ENCODE measurements at places on chromosomes 12 and 14.

DNA sequence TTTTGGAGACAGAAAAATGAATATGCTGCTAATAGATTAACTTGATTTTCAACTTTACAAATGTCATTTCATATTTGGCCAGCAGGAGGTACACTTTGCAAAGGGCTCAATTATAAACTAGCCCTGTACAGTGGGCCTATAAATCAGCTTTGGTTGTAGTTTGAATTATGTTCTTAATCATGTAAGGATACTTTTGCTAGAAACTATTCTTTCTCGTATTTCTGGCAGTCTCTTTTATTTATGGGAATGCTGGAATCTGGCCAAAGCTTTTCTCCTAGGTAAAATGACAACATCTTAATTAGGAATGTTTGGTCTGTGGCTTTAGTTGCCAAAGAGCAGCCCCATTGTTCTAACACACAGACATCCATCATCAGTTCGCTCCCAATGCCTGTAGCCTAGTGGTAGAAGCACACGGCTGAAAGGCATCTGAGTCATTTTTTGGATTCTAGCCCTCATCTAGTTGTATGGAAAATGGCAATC is 1322.3 kb upstream of the SEL1L start:
- no peak for DNase-seq

DNA sequence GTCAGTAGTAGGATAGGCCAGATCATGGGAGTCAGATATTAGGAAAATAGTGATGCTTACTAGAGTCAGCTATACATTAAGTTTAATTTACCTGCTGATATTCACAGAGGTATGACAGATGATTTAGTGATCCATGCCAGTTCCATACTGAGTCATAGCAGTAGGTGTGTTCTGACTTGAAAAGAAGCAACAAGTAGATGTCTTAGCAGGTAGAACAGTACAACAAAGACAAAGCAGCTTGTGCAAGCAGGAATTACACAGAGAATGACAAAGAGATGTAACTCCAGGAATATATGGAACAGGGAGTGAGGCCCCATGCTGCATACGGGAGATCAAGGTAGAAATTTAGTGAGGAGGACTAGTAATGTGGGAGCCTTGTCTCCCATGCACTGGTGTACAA is 556.9 kb downstream of the SLC16A7 start:
- DNase-seq = no peak

- no peak for DNase-seq
These were observed 61.6 kb downstream of the SERPINA3 start for GRCh38 chr14:94673781-94674231.

DNA sequence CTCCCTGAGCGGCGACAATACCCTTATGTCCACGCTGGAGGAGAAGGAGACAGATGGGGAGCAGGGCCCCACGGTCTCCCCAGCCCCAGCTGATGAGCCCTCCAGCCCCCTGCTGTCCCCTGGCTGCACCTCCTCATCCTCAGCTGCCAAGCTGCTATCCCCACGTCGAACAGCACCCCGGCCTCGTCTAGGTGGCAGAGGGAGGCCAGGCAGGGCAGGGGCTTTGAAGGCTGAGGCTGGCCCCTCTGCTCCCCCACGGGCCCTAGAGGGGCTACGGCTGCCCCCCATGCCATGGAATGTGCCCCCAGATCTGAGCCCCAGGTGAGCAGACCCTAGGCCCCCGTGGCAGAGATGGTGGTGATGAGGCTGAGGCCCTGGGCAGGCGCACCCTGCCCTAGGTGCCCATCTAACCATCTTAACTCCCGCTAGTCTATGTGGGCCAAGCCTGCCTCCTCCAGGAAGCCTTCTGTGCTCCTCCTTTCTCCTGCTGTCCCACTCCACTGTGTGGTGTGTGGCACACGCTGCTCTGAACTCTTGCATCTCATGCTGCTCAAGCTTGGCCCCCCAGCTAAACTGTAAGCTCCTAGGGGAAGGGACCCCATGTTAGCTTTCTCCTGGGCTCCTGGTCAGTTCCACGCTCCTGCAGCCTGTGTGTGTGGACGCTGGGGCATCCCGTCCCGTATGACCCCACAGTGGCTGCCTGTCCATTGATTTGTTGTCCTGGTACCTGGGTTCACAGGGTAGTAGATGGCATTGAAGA is 12.1 kb downstream of the MCRS1 start:
- DNase-seq = no peak

DNA sequence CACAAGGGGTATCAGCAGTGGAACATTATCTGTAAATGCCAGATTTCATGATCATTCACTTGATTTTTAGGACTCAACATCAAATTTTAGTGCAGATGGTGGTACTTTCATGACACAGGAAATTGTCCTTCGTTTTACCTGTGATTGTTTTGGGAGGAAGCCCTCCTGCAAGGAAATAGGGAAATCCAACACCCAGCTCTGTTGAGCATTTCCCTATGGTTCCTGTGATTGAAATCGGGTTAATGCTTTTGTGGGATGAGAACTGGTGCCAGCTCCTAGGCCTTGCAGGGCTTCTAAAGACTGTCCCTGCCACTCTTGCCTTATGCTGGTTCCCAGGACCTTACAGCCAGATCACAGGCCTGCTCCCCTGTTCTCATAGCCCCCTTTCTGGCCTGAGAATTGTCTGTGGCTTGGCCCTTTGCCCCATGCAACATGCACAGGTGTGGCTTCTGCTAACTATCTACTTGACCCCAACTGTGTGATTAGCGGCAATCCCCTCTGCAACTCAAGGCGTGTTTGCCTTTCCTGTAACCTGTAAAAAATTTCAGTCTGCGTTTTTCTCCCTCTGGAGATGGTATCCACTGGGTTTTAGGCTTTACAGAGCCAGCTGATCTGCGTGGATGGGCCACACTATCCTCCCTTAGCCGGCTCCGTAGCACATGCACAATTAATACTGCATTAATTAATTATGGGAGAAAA is 112.5 kb downstream of the ETV6 start:
- DNase-seq = no peak

DNA sequence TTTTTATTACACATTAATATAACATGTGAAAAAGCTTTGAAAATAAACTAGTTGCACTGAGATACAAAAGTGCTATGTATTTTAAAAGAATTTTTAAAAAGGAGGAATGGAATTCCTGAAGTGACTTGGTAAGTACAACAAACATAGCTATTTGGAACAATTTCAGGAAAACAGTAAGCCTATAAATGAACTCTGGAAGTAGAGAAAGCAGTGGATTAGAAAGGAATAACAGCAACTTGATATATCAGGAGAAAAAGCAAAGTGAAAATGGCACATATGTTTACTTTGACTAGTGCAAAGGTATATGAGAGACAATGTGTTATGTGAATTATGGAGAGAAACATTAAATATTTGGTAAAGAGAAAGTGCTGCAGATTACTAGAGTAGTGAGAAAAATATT is 811.7 kb downstream of the C12orf50 start:
- no peak for DNase-seq

GRCh38 chr12:6697584-6698351 is 2.8 kb downstream of the PIANP start:
- no peak for DNase-seq

DNA sequence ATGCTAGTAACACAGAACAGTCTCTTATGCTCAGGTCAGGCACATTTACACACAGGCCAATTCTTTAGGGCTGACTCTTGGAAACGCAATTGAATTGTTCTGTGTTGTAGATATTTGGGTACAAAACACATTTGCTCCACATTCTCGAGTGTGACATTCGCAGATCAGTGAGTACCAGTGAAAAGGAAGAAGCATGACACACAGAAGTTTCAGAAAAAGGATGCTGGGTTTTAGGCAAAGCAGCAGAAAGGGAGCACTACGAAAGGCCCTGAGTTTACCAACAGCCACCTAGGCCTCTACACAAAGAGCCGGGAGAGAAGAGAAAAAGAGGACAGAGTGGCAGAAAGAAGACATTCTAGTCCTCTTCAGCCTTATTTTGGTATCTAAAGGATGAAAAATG is 254.4 kb upstream of the BTG1 start:
- DNase-seq = no peak
